ENCODE measurements at places on chromosomes 16 and 17.

DNA sequence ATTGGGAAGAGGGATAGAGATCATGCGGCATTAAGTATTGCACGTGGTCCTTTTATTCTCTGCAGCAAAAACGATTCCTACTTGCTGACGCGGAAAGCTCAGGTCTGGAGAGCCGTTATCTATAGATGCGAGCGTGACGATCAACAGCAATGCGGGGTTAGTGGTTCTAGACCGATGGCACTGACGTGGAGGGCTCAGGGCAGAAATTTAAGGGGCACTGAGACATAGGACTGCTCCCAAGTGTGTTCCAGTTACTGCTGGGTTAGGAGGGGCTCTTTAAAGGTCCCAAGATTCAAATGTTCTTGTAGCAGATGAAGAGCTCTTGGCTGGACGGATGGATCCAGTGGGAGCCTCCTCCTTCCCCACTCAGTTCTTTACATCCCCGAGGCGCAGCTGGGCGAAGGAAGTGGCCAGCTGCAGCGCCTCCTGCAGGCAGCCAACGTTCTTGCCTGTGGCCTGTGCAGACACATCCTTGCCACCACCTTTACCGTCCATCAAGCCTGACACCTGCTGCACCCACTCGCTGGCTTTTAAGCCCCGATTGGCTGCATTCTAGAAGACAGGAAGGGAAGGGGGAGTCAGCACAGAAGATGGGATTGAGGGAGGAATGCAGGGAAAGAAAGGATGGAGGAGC lies 732 bp upstream of the EXOSC6 start:
- DNase-seq, result peak; percentile 28

DNA sequence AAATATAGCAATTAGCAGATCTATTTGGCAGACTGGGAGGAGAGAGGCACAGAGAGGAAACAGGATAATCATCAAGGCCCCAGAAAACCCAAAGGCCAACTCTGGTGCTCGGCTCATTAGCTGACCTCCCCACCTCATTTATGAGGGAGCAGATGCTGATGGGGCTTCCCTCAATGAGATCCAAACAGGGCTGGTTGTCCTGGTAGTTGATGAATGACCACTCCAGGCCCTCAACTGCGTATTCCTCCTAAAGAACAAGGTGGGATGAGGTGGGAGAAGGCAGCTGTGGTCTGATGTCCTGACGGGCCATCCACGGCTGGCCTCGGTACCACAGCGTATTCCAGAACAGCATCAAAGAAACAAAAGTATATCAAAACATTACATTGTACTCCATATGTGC lies 20.8 kb downstream of the ZNHIT3 start:
- DNase-seq, result no peak

GRCh38 chr17:57154921-57155320 lies 69.9 kb downstream of the AKAP1 start:
- DNase-seq, result no peak

- no peak for DNase-seq
Observed at GRCh38 chr16:22857296-22858025, 43.5 kb downstream of the HS3ST2 start.

GRCh38 chr17:41301916-41302901 lies at the start of gene KRTAP29-1:
Gene KRTAP29-1, minus strand, starts transcription at chr17:41302851. Its CDS starts 0 bp downstream, at chr17:41302851.
- no peak for DNase-seq

GRCh38 chr17:386141-386876 lies 33.7 kb upstream of the RPH3AL start:
- DNase-seq, result peak; percentile 73

DNA sequence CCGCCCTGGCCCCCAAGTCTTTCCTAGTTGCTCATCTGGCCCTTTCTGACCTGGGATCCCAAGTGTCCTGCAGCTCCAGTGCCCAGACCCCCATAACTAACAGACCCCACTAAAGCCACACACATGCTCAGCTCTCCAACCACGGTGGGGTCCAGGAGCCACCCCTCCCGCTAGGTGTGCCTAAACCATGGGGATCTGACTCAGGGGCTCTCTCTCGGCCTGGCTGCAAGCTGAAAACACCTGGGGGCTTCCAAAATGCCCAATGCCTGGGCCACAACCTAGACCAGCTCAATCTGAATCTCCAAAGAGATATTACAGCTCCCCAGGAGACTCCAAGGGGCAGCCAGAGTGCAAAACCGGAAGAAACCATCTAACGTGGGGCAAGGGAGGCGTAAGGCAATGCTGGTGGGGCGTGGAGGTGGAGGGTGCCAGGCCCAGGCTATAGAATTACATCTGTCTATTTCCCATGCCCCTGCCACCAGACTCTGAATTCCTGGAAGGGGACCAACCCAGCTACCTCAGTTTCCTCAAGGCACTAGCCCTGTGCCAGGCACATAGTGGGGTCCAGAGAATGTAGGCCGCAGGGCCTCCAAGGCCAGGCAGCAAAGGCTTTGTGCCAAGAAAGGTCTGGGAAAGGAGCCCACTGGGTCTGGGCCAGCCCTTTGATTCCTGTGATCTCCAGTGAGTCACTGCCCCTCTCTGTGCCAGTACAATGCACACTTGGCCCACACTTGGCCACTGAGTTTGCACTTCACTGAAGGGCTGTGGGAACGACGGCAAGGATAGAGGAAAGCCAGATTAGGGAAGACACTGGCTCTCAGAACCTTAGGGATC lies 3.3 kb downstream of the CD2BP2 start:
- no peak for DNase-seq

Data from activated naive CD4-positive, alpha-beta T cell treated with anti-CD3 and anti-CD28 coated beads, Interleukin-2, amount 50 U/mL, for 16 hours (primary cell).